ENCODE measurements at places on chromosomes 5 and 9.

GRCh38 chr5:16461782-16462181, 3.8 kb downstream of the ZNF622 start:
- peak overlapping the region; percentile 40 for H3K27ac ChIP-seq
- peaks cover 62% of the 10 kb centered on the region for H3K4me1 ChIP-seq
- peak; percentile 84 for DNase-seq

DNA sequence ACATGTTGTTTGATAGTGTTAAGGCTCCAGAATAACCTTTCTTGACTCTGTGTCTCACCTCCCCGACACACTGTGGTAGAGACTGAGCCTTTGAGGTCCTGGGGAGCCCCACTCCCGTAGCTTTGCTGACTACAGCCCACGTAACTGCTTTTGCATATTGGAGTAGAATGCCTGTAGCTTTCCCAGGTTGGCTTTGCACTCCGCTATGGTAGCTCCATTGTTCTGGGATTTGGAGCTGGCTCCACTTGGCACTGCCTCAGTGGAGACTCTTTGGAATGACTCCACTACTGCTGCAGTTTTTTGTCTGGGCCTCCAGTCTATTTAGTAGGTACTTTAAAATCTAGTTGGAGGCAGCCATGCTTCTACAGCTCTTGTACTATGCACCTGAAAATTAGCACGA, 56.2 kb upstream of the ANXA1 start:
- no peak overlapping the region for H3K4me3 ChIP-seq
- H3K27ac ChIP-seq: no peak overlapping the region
- H3K27me3 ChIP-seq: no peaks in the 10 kb centered on the region
- H3K4me1 ChIP-seq: no peaks in the 10 kb centered on the region
- H3K36me3 ChIP-seq: no peaks in the 10 kb centered on the region

- no peak overlapping the region for H3K4me3 ChIP-seq
- H3K4me1 ChIP-seq: no peaks in the 10 kb centered on the region
- no peaks in the 10 kb centered on the region for H3K36me3 ChIP-seq
- H3K27ac ChIP-seq: no peak overlapping the region
- no peaks in the 10 kb centered on the region for H3K27me3 ChIP-seq
These were observed 100.8 kb downstream of the FBXL17 start for GRCh38 chr5:108280960-108281569.

GRCh38 chr9:127203681-127204327, 60.8 kb upstream of the GARNL3 start:
- H3K4me3 ChIP-seq: no peak overlapping the region
- peaks cover 4% of the 10 kb centered on the region for H3K27me3 ChIP-seq
- peak; percentile 42 for DNase-seq
- no peak overlapping the region for H3K27ac ChIP-seq
- H3K4me1 ChIP-seq: no peaks in the 10 kb centered on the region
